BJ (cell line): ENCODE measurements at places on chromosomes 11 and 22. TPM values are rescaled to one million over a fixed set of nuclear protein-coding genes. Genes with fewer than 3 reads are reported as not detected.

The NXPE2 gene
- 0.04 and 0.06 TPM in 2 replicates for polyA plus RNA-seq

- DNase-seq, result no peak
These were observed 9.4 kb downstream of the SPATA19 start for GRCh38 chr11:133835593-133836548.

GRCh38 chr11:117180661-117181585, 2.4 kb downstream of the SIDT2 start:
- DNase-seq, result no peak

GRCh38 chr11:120132645-120133185, 5.2 kb downstream of the TRIM29 start:
- no peak for DNase-seq

DNA sequence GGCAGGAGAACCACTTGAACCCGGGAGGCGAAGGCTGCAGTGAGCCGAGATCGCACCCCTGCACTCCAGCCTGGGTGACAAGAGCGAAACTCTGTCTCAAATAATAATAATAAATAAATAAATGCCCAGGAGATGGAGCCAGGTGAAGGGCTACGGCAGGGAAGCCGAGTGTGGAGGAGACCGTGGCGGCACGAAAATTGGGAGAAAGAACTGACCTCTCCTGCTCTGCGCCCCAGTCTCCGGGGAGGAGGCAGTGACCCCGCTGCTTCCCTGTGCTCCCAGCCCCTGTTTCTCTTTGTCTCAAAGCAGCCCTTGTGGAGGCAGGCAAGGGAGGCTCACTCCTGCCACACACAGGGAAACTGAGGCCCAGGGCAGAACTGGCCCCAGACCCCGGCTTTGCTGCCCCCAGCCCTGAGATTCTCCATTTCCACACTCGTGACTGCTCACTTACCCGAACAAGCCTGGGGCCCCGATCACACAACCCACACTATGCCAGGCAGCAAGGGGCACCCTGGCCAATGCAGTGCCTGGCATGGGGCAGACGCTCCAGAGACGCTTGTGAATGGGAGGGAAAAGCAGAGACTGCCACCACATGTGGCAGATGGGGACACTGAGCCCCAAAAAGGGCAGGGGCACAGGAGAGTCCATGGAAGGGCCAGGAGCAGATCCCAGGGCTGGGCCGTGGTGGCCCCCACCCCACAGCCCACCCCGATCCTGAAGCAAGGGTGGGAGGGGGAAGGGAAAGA, 80.4 kb upstream of the PRR5 start:
- DNase-seq, result no peak

The PACSIN2 gene
- 64.4 and 86.3 TPM in 2 replicates for polyA plus RNA-seq

The CD6 gene
- not detected in 2 replicates for polyA plus RNA-seq

- DNase-seq, result no peak
These were observed 5.0 kb downstream of the MAP6 start for GRCh38 chr11:75663808-75664207.

- DNase-seq, result no peak
These were observed at the start of gene FAM181B for GRCh38 chr11:82733444-82734119. TSS of gene FAM181B (minus strand) at chr11:82733864. CDS start at chr11:82733729, 135 bp downstream.

DNA sequence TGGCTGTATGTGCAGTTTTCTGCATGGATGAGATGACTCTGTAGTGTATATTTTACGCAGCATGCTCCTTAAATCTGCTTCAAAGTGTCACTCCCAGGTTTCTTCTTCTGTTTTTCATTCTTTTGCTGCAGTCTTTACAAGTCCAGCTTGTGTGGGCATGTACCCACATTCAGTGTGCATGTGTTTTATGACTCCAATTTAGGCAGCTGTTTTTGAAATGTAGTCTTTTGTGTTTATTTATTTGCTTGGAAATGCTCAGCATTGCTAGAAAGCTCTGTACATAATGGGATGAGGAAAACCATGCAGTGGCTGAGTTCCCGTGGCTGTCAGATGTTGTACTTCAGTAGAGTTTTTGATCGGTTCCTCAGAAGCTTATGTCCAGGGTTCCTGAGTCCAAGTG, 138.5 kb downstream of the ARHGAP42 start:
- DNase-seq, result no peak

DNA sequence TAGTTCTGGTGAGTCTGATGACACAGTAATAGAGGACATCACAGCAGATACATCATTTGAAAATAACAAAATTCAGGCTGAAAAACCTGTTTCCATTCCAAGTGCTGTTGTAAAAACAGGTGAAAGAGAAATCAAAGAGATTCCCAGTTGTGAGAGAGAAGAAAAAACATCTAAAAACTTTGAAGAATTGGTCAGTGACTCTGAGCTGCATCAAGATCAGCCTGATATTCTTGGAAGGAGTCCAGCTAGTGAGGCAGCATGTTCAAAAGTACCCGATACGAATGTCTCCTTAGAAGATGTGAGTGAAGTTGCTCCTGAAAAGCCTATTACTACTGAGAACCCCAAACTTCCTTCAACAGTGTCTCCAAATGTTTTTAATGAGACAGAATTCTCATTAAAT, 38.7 kb downstream of the RTN3 start:
- no peak for DNase-seq

- no peak for DNase-seq
These were observed 688 bp downstream of the SERPING1 start for GRCh38 chr11:57597916-57598830.

DNA sequence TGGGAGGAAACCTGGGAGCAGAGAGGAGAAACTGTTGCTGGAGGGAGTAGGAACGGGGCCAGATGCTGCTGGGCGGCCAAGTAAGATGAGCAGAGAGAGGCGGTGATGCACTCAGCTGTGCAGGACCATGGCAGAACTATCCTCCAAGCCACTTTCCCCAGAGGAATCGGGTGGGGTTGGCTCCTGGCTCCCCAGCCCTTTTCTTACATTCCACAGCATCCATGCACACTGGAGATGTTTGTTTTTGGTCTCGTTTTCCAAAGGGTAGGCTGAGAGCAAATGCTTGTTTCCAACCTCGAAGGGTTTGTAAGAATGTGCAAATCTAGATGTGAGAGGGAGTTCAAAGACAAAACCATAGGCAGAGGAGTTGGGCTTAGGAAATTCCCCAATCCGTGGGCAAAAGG, 73.2 kb downstream of the DBX1 start:
- peak; percentile 56 for DNase-seq

The NEFH gene
- polyA plus RNA-seq, result 0.94 and 1.2 TPM in 2 replicates

The THRSP gene
- polyA plus RNA-seq, result not detected in 2 replicates

The TBX10 gene
- not detected in 2 replicates for polyA plus RNA-seq

GRCh38 chr11:32034680-32035079, 56.2 kb upstream of the RCN1 start:
- DNase-seq, result peak; percentile 18

The NXPE4 gene
- not detected in 2 replicates for polyA plus RNA-seq

The NTM gene
- polyA plus RNA-seq, result 24.4 and 33.6 TPM in 2 replicates

DNA sequence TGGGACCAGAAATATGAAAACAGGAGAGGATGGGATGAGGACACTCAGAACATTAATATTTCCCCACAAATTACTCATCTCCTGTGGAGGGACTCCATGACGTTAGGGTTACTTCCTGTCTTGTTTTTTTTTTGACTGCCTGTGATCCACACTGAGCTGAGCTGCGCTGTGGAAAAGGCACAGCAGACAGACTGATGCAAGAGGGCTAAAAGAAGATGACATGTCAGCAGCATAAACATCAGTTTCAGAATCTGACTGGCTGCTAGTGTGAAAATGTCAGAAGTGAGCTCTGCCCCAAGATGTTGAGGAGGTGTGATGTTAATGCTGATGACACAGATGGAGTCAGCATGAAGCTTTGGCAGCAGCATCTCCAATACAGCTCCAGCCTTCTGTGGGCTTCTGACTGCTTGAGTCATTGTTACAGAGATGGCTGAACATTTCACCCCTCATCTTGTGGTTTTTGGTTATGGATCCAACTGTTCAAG, 286.8 kb downstream of the BLID start:
- DNase-seq, result peak; percentile 98

GRCh38 chr11:16799221-16799620, 60.8 kb downstream of the C11orf58 start:
- no peak for DNase-seq

The ABCG4 gene
- 0.06 and 0.17 TPM in 2 replicates for polyA plus RNA-seq

DNA sequence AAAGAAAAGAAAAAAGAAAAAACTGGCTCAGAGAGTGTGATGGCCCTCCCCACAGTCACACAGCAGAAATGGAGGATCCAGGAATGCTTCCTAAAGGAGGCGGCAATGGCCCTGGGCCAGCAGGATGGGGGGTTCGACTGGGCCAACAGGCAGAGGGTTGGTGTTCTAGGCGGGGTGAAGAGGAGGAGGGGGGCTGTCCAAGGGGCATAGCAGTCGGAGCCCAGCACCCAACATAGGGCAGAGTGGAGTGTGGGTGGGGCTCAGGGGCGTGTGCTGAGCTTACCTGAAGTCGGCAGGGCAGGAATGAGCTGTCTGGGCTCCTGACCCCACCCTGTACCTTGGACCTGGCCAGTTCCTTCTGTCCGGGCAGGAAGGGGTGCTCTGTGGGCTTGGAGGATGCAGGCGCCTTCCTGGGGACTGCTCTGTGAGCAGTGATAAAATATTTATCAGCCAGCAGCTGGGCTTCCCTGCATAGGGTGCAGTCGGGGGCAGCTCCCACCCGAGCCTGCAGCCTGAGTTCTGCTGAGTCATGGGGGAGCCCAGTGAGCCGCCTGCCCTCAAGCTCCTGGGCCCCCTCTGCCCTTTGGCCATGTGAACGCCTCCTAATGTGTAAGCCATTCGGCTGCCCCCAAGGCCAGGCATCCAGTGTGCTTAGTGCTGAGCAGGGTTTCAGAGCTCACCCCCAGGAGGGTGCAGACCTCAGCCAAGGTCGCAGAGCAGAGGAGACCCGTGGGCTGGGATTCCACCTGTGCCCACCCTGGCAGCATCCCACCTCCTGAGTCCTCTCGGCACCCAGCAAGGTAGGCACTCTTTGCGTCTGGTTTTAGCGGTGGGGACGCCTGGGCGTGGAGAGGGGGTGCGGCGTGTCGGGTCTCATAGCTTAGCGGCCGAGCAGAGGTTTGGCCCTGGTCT, 25.3 kb upstream of the PRR5 start:
- no peak for DNase-seq

DNA sequence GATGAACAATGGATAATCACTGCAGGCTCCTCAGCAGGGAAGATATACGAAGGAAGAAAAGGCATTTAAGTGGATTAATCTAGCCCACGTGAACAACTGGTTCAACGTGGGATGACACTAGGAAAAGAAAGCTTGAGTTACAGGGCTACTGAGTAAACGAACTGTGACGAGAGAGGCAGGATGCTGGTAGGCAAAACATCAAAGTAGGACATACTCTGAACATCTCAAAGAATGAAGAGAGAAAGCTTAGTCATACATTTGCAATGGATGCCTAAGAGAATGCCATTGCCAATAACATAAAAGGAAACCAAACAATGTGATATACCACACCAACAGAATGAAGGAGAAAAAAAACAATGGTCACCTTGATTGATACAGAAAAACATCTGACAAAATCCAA, 12.9 kb downstream of the USP28 start:
- no peak for DNase-seq

DNA sequence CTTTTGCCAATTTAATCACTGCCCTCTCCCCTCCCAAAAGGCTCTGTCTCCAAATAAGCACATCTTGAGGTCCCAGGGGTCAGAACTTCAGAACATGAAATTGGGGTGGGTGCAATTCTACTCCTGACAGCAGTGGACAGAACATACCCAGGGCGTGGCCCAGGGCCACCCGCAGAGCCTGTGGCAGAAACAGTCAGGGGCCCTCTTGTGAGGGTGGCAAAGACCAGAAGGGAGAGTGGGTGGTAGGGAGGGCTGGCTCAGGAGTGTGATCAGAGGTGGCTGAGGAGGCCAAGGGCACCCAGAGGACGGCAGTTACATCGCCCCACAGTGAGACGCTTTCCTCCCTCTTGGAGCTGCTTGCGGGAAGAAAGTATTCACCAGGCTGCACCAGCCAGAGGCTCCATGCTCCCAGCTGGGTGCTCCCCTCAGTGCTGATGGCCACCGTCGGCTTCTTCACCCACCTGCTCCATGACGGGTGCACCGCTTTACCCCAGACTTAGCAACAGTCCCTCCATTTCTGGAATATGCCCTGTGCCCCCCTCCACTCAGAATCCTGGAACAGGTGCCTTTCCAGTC, 1388.0 kb downstream of the BRD1 start:
- no peak for DNase-seq

- no peak for DNase-seq
These were observed 7.7 kb downstream of the KCNQ1 start for GRCh38 chr11:2452321-2453012.

DNA sequence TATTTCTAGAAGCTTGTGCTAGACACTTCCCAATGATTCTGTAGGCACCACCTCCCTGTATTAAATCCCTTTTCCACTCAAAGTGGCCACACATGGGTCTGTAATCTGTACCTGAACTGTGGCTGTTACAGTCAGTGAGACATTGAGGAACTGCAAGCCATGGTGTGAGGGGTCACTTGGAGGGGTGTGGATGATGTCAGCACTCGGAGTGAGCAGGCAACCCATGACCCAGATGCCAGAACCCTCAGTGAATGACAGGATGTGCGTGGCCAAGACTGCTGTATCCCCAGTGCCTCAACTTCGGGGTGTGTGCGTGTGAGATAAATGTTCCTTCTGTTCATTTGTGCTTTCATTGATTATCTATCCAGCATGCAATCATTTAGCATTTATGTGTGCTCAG, 14.7 kb upstream of the SHANK3 start:
- DNase-seq, result no peak

DNA sequence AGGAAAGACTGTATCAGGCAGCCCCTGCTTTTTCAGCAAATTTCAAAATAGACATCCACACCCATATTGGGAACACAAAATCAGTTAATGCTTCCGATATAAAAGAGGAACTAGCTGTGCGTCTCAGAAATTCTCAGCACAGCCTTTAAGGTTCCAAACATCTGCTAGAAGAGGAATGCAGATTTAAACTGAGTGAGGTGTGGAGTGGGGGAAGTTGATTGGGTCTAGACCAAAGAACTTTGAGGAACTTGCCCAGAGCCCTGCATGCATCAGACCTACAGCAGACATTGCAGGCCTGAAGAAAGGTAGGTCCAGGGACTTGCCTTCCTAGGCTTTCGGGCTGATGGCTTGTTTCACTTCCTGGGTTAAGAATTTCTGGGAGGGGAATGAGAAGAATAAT, at the start of gene MS4A4A:
Gene MS4A4A, plus strand, starts transcription at position 255 of the 400 bp plus-strand sequence. Its CDS starts 10 bp downstream, at position 265.
- DNase-seq, result no peak

DNA sequence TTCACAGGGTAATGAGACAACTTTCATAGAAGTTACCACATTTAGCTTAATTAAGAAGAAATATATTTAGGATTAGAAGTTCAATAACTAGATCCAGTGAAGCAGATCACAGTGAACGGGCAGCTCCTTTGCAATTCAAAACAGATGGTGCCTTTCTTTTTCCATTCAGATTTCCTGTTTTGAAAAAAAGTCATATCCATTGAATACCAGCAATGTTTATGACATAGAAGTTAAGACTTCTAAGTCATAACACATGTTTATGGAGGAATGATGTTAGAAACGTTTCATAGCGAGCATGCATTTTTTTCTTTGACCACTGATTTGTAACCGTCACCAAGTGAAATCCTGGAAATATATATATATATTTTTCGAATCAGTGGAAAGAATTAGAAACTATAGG, 24.7 kb downstream of the LUZP2 start:
- no peak for DNase-seq

The MOV10L1 gene
- 5.8 and 6.6 TPM in 2 replicates for polyA plus RNA-seq

The RAPSN gene
- 0.10 and 0.12 TPM in 2 replicates for polyA plus RNA-seq

DNA sequence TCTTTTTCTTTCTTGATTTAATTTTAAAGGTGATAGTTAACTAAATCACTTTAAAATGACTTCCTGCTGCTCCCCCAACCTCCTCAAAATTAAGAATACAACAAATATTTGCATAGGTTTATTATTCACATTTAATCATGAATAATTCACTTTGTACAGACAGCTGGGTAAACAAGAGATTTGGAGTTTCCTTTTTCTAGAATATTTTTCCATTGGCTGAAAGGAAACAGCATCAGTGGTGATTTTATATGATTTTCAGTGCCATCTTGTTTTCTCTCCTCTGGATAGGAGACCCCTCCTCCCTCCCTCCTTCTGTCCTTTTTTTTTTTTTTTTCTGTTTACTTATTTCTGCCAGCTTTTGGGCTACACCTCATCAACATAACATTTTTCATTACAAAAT, 60.5 kb downstream of the LIF start:
- DNase-seq, result no peak
